GM04503 (cell line): ENCODE measurements at places on chromosomes 6 and 20.

- DNase-seq = no peak
Measured at GRCh38 chr6:142387997-142388815, 86.4 kb downstream of the ADGRG6 start.

GRCh38 chr6:135196739-135197510 lies 15.8 kb downstream of the MYB start:
- no peak for DNase-seq

DNA sequence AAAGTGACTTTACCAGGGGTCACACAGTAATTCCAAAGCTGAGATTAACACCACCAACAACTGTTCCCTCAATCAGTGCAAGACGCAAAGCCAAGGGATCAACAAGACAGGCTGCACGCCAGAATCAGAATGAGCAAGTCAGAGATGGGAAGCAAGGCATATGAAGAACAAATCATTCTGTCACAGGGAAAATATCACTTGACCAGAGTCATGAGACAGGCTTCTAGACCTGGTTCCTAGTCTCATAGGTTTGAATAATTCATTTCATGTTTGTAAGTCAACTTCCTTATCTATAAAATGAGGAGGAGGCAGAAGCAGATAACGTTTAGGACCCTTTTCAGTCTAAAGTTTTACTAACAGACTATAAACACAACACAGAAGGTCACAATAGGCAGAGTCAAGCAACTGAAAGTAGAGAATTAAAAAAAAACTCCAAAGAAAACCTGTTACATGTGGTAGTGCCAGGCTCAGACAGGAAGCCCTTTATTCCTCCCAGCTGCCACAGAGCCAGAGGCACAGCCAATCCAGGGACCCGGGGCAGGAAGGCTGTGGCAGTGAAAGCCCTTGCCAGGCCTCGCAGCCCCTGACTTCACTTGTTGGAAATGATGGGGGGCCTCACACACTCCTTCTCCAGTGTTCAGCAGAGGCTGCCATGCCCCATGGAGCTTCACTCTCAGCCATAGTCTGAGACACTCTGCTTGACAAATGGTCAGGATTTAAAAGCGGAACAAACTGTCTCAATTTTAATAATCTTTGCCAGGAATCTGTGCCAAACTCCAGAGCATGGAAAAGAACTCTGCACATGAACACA lies 29.2 kb upstream of the DST start:
- no peak for DNase-seq

- DNase-seq = no peak
Measured at GRCh38 chr20:62412194-62413024, 5.3 kb upstream of the CABLES2 start.

GRCh38 chr20:18835466-18836256 lies 22.1 kb downstream of the SCP2D1 start:
- no peak for DNase-seq

DNA sequence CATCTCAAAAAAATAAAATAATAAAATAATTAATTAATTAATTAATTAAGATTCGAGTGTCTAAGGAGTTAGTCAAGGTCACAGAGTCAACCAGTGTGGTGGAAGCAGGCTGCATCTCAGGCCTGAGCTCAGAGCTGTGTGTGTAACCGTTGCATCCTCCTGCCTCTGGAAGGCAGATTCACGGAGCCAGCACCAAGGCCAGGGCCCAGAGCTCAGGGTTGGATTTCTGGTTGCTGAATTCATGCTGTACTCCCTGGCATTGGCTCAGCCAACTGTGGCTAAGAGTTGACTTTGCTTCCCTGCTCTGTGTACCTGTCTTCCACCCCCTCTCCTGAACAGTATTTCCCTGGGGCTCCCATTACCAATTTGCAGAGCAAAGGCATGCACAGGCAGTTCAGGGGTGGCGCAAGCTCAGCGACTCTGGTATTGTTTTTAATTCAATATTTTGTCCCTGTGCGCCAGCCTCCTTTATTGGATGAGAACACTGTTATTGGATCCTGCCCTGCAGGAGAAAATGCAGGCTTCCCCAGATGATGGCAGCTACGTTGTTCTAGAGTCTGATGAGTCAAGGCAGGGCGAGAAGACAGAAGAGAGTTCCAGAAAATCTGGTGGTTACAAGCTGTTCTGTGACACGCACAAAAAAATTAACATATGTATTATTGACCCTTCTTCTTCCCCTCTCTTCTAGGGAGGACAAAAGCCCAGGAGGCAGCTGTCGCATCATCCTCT lies 12.3 kb upstream of the CTNNBL1 start:
- DNase-seq = no peak

GRCh38 chr20:36761125-36761524 lies 12.4 kb downstream of the DSN1 start:
- DNase-seq = no peak

DNA sequence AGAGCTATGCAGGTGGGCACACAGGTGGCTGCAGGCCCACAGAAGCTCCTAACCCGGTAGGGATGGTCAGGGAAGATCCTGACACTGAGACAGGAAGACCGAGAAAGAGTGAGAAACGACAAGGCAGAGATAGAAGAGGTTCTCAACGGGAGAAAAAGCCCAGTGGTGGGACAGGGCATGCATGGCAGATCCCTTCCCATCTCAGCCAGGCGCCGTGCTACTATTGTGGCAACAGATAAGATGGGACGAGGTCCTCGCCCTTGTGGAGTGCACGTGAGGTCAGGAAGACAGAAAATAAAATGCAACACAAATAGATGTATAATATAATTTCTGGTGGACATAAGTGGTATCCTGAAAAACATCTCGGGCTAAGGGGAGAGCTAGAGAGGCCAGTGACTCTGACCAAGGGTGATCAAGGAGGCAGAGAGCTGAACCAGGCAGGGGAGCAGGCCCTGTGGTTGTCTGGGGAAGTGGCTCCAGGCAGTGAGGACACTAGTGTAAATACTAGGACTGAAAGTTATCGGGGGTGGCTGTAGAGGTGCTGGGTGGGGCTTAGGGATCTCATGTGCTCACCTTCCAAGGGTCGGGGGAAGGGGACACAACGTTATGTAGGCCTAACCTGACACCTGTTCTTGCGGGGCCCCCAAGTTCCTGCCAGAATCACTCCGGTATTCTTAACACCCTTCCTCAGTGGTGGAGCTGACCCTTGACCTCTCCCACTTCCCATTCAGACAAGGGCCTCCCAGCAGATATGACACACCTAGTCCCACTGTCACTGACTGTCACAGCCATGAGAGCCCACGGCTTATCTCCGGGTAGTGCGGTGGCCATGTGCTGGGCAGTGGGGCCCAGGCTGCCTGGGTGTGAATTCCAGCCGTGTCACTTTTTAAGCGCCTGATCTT lies 1.0 kb downstream of the SRXN1 start:
- DNase-seq = no peak

DNA sequence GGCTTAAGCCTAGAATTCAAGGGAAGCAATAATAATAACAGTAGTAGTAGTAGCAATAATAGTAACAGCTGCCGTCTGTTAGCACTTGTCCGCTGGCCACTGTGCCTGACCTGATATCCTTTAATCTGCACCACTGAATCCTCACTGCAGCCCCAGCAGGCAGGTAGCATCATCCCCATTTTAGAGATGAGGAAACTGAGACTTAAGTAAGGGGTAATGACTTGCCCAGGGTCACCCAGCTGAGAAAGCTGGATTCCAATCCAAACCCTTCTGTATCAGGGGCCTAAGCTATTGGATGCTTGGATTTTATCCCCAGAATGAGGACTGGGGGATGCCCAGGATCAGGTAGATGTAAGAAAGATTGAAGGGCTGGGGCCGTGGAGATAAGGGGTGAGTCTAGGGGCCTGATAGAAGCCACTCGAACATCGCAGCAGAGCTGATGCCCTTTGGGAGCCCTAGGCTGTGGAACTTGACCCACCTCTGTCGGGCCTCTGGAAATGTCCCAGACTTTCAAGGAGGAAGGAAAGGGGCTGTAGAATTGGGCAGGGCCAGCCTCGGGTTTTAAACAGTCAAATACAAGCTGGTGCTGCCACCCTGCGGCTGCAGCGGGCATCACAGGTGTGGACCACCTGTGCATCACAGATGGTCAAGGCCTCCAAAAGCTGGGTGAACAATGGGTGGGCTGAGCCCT lies 102.1 kb upstream of the MYL9 start:
- no peak for DNase-seq

DNA sequence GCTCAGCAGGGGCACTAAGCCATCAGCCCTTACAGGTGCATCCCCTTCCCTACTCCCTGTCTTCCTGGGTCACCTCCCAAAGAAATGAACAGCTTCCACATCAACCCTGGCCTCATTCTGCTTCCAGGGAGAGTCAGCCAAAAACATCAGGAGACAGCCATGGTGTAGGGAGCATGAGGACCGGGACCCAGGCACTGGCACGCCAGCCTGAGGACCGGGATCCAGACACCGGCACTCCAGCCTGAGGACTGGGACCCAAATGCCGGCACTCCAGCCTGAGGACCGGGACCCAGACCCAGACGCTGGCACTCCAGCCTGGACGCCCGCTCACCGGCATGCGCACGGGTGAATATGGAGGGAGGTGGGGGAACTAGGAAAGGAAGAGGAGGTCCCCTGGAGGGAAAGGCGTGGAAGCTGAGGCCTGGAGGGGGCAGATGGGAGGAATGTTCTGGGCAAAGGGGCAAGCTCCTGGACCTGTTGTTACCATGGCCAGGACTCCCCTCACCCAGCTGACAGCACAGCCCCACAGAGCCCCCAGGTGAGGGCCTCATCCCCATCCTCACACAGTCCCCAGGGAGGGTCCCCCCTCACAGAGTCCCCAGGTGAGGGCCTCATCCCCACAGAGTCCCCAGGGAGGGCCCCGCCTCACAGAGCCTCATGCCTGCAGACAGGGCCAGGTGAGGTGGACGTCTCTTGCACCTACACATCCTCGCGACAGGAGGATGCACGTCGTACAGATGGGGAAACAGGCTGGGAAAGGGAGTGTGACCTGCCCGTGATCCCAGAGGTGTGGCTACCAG lies 26.0 kb upstream of the MRGBP start:
- DNase-seq = no peak

GRCh38 chr20:32474967-32475811 lies 109.9 kb downstream of the NOL4L start:
- peak; percentile 74 for DNase-seq

- no peak for DNase-seq
Measured at GRCh38 chr6:10403385-10404106, 11.3 kb downstream of the TFAP2A start.

DNA sequence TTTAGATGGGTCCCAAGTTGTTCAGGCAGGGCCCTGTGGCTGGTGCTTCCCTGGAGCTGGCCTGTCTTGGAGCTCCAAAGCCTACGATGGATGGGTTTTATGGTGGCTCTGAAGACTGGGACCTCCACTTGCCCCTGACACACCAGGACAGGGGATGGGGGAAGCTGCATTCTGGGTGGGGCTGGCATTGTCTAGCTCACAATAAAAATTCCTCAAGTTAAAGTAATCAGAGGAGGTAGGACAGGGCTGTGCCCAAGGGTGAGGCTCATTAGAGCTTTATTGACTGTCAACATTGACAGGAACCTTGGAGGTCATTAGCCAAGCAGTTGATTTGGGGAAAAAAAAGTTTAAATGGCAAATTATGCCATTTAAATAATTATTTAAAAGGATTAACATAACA lies 35.7 kb downstream of the TFAP2C start:
- no peak for DNase-seq

- DNase-seq = no peak
Measured at GRCh38 chr20:12733811-12734210, 275.0 kb upstream of the SPTLC3 start.
